NCI-H526 treated with DMSO at 0.1 percent for 48 hours (cell line): ENCODE measurements at places on chromosomes 1 and 21.

DNA sequence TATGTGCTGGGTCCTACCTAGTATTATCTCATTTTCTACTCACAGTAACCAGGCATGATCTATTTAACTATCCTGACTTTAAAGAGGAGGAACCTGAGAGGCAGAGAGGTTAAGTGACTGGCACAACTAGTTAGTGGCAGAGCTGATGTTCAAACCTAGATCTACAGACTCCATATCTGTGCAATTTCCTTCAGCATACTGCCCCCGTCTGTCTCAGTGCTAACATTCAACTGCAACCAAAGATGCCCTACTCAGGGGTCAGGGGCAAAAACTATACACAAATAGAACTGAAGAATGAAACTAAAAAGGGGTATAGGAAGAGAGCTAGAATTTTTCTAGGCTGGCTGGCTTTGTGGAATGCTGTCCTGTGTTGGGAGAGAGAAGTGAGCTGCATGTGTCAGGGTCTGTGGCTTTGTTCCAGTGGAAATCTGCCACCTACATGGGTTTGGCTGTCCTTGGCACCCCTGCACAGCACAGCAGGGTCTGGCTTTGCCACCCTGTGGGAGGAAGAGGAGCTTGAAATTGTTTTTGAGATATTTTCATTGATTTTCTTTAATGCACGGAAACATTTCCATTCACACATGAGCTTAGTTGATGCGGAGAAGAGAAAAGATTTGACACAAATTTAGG lies 368.5 kb downstream of the RPS6KC1 start:
- DNase-seq = no peak

DNA sequence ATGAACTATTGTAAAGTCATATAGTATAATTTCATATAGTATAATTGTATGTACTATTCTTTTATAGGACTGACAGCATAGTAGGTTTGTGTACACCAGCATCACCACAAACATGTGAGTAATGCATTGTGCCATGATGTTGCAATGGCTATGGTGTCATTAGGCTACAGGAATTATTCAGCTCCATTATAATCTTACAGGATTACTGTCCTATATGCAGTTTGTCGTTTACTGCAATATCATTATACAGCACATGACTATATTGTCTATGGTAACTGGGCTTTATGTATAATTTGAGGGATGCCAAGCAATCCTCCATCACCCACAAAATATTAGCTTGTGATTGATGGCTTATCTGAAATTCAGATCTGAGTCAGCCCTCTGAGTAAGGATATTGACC lies 54.2 kb upstream of the PBX1 start:
- no peak for DNase-seq

GRCh38 chr1:111392460-111392945 lies 35.0 kb downstream of the OVGP1 start:
- DNase-seq = no peak

- no peak for DNase-seq
Observed at GRCh38 chr21:21324297-21324696, 326.1 kb downstream of the NCAM2 start.

- no peak for DNase-seq
Observed at GRCh38 chr1:36771660-36772284, 262.5 kb downstream of the GRIK3 start.

- DNase-seq = no peak
Observed at GRCh38 chr1:243731974-243732625, 117.9 kb downstream of the AKT3 start.

GRCh38 chr1:7587773-7588456 lies 183.2 kb upstream of the VAMP3 start:
- DNase-seq = no peak

DNA sequence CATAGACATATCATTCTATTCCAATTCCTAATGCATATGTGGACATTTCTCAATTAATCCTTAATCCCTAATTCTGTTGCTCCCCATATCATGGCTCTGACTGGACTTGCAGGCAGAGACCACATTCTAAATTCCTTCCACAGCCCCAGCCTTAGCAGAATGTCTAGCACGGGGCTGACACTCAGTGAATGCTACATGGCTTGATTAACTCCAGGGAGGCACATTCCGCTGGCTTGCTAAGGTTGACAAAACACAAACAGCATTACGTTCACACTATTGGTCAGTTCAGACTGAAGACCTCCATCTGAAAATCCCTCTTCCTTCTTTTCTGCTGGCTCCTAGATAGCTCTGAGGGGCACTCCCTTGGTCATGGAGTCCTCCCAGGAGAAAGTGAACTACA lies 119.4 kb downstream of the ASTN1 start:
- DNase-seq = no peak

- DNase-seq = peak; percentile 49
Observed at GRCh38 chr1:108889706-108890384, 13.1 kb downstream of the GPSM2 start.

DNA sequence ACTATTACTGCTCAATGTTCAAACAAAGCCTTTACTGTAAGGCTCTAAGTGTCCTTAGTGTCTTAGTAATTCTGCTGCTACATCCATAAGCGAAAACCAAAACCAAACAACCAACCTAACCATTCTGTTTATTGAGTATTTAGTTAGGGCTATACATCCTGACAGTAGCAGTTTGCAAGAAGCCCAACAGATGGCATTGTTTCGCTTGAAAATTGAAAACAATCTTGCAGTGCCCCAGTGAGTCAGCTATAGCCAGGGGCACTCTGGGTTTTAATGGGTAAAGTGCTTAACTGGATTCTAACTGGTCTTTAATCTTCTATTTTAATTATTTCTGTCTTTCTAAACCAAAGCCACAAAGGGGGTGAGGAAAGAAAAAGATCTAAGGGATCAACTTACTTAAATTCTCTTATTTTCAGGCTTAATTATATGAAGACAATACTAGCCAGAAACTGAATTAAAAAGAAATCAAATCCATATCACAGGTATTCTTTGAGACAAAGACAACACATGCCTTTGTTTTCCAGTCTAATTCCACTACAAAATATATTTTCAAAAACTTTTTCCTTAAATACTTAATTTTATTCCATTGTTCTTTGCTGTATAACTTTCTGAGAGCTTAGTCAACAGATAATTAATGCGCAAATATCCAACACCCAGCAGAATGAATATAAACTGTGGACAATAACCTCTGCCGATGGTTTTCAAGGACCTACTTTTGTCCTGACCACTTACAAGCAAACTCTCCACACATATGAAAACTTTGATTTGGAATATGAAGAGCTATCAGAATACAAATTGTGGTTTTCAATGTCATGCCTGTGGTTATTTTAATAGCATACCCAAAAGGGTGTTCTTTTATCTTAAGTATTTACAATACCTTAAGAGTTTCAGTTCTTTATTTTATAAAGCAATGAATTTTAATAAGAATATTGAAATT lies 15.2 kb downstream of the POGZ start:
- DNase-seq = peak; percentile 79

DNA sequence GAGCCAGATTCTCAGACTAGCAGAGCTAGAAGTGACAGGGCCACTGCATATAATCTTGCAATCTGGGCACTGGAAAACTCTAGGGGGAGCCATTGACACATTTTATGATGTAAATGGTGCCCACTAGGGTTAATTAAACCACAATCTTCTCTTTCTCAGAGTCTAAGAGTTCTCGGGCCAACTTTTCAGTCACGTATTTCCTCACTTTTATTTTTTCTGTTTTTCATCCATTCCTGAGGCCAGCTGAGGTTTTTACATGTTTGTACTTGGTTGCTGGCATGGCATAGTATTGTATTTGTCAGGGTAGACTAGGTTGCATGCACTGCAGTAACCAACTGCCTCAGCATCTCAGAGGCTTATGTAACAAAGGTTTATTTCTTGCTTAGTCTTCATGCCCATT lies 138.2 kb downstream of the ZNF326 start:
- DNase-seq = peak; percentile 48

DNA sequence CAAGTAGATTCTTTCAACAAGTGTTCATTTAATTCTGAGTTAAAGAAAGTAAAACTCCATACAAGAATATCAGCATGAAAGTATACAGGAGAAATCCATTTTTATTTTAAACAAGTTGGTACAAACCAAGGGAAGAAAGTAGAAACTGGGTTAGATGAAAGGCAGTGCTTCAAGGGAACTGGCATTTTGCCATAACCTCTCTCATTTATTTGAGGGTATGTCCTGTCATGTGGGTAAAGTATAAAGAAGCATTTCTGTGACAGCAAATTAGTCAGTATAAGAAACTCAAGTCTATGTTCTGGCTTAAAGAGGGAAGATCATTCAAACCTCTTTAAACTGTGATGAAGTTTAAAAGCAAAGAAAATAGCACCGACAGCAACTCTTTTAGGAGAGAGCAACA lies 32.0 kb downstream of the OLFM3 start:
- DNase-seq = no peak

DNA sequence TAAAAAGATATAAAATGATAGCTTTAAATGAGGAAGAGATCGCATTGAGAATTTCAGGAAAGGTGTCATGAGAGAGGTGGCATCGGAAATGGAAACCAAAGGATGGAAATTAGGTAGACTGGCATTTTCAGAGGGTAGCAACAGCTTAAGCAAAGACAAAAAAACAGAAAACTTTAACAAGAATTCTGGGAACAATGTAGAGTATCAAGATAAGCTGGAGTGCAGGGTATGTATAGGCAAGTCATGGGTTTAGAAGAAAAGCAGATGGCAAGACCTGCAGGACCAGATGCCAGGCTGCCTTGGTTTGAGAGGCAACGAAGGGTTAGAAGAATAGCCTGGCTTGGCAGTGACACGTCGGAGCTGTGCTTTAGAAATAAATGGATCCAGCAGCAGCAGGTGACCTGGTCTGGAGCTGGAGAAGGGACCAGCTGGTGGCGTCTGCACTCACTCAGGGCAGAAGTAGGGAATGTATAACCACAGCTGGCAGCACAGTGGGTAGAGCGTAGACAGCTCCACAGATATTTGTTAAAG lies 149.4 kb upstream of the TIAM1 start:
- DNase-seq = no peak

GRCh38 chr1:7042322-7043190 lies 257.3 kb downstream of the CAMTA1 start:
- peak; percentile 36 for DNase-seq

DNA sequence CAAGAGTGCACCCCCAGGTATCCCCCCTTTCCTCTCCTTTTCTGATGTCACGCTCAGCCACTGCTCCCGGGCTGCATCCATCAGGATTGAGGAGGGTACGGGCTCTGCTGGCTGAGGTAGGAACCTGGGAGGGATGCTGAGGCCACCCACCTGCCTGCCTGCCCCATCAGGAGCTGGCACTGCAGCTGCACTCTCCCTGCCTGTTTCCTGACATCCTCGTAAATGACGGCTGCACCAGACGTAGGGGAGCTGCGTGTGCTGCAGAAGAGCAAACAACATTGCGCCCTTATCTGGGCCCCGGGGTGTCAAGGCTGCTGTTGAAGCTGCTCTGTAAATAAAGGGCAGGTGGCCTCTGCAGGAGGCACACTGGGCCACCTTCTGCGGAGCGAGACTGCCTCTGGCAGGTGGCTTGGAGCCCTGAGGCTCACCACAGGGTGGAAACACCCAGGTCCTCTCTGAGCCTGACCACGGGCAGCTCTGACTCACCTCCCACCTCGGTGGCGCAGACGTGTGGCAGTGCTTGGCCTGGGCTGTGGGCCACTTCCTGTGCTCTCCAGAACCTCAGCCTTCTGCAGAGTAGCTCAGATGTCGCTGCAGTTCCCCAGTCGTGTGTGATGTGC lies 30.9 kb downstream of the SNAP47 start:
- no peak for DNase-seq

GRCh38 chr1:171286032-171286705 lies 27.8 kb upstream of the FMO4 start:
- DNase-seq = no peak

DNA sequence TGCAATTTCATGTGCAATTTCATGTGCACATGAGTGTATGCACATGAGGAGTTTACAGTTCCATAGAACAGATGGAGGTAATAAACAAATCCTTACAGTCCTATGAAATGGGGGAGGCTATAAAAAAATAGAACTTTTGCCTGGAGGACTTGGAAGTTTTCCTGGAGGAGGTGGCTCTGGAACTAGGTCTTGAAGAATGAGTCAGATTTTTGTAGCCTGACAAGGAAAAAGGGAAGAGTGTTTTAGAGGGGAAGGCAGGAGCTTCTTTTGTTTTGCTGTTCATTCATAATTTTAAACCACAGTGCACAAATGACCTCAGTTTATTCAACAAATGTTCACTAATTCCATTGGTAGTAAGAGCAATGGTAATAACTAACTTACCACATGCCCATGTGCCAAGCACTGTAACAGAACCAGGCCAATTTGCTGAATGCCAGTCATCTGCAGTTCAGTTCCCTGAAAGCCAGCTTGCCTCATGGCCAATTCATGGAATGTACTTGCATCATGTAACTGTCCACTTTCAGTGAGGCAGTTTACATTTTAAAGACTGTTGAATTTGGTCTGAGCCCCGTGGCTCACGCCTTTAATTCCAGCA lies 2.7 kb downstream of the DIO1 start:
- DNase-seq = no peak

DNA sequence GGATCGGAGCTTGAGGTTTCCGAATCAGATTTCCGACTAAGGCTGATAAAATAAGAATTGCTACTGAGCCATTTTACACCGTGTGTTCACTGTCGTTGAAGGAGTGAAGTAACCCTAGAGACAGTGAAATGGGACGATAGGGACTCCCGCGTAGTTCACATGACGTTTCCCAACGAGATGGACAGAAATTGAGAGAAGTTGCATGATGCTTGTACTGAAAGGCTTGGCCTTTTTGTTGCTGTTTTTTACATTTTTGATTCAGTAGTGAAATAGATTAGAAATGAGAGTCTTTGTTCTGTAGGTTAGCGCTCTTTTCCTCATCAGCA lies 1.2 kb downstream of the KHDRBS1 start:
- DNase-seq = no peak
